ENCODE measurements at places on chromosomes 4 and X.

GRCh38 chr4:19214591-19215186 is 1037.0 kb upstream of the SLIT2 start:
- no peak for DNase-seq

DNA sequence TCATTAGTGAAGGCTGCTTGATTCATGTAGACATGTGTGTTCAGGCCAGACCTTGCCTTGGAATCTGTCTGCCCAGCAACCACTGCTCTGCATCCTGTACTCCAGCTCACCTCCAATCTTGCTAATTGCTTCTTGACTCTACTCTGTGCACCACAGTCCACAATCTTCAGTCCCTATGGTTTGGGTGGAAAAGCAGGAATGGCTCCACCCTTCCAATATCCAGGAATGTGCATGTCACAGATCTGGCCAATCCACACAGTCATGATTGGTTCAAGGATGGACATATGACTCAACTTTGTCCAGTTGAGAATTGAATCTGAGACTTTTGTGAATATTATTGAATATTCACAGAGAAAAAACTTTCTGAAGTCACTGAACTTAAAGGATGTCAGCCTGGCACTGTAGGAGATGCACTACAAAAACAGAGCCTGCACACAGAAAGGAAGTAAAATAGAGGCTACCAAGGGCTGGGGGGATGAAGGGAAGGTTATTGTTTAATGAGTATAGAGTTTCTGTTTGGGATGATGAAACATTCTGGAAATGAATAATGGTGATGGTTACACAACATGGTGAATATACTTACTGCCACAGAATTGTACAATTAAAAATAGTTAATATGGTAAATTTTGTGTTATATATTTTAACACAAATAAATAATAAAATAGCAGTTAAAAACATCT is 161.3 kb upstream of the USP38 start:
- DNase-seq: no peak

DNA sequence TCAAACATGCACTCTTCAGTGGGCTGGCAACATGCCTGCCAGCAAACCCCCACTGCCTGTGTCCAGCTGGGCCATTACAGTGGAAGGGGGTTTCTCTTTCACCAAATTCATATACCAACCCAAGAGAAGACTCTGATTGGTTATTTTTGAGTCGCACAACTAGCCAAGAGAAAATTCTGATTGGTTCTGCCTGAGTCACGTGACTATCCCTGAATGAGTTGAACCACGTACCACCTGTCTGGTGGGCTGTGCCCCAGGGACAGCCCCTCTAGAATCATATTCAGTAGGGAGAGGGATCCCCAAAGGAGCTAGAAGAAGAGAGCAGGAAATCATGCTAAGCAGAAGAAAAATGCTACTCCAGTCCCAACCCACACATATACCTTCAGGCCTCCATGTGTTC is 313.1 kb downstream of the STK32B start:
- DNase-seq: no peak

- DNase-seq: no peak
These were observed 6.5 kb upstream of the TMEM184C start for GRCh38 chr4:147610686-147611085.

GRCh38 chrX:136318895-136319597 is 18.3 kb downstream of the ADGRG4 start:
- no peak for DNase-seq

- no peak for DNase-seq
These were observed 116.8 kb upstream of the AGA start for GRCh38 chr4:177558995-177559394.

GRCh38 chrX:13087322-13088155 is 43.1 kb upstream of the FAM9C start:
- no peak for DNase-seq

GRCh38 chr4:153143527-153144348 is 60.5 kb upstream of the TRIM2 start:
- peak; percentile 53 for DNase-seq

DNA sequence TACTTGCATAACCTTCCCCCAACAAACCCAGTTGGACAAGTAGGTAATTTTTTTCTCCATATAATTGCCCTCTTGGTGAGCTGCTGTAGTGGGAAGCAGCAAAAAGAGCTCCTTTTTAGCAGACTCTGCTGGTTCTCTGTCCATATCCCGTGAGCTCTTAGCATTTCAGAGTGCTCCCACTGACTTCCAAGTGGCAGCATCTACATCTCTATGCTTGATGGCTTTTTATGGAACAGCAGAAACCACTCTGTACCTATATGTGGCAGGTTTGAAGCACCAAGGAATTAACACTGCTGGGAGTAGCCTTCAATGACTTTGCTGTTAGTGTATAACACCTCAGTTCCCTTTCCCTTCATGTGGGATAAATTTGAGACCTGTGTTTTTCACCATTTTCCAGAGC is 168.4 kb upstream of the NHS start:
- no peak for DNase-seq

DNA sequence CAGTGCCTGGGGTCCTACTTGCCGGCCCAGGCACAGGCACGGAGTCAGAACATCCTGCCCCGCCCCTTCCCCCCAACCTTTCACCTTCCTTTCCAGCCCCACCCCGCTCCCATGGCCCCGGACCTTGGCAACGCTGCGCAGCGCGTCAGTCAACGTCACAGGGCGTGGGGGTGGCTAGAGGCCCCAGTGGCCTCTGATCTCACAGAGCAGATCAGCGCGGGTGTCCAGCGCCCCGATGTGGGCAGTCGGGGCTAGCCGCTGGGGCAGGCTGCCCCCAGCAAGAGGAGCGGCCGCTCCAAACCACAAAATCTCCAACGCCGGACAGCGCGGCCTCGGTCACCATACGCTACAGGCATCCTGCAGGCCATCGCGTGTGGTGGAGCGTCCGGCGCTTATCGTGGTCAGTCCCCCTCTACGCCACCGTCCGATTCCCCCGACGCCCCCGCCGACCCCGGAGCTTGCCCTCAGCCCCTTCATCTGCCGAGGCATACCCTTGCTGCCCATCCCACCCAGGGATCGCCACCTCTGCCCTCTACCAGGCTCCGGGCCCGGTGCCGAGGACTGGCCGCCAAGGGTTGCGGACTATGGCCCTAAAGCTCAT is 69.6 kb upstream of the APOOL start:
- no peak for DNase-seq

DNA sequence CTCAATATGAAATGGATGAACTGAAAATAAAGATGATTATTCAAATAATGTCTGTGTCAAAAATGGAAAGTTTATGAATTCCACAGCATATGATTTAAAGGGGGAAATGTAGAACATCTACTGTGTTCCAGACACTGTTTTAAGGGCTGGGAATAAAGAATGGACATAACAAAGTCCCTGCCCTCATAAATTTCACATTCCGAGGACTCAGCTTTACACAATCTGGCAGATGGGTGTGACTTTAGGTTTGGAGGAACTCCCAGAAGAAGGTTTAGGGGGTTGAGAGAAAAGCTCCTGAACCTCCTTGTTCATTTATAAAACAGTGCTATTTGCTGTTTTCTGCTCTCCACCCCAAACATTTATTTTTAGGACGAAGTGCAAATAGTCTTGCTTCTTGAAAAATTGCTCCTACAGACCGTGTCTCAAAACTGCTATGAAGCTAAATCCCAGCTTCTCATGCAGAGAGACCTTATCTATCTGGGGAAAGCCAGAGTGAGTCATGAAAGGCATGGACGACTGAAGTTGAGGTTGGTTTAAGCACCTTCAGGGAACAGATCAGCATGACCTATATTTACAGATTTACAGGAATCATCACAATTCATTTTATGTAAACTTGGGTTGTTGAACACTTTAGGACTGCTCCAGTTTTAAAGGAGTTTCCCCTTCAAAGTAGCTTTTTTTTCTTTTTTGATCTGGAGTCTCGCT is 184.3 kb downstream of the HS6ST2 start:
- no peak for DNase-seq

DNA sequence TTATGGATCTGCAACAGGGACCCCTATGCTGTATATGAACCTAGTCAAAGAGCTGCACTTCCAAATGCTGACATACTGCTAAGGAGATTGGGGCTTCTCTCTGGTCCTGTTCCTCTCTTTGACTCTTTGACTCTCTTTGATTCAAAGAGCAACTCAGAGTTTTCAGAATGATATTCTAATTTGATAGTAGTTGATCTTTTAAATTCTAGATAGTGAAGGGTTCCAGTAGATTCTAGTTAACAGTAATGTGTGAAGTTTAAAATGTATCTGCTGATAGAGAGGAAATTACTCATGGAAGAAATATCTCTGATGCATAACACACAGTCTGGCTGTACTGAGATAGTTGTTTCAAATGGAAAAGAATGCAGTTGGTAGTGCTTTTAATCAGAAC is 239.1 kb downstream of the RASL11B start:
- no peak for DNase-seq

DNA sequence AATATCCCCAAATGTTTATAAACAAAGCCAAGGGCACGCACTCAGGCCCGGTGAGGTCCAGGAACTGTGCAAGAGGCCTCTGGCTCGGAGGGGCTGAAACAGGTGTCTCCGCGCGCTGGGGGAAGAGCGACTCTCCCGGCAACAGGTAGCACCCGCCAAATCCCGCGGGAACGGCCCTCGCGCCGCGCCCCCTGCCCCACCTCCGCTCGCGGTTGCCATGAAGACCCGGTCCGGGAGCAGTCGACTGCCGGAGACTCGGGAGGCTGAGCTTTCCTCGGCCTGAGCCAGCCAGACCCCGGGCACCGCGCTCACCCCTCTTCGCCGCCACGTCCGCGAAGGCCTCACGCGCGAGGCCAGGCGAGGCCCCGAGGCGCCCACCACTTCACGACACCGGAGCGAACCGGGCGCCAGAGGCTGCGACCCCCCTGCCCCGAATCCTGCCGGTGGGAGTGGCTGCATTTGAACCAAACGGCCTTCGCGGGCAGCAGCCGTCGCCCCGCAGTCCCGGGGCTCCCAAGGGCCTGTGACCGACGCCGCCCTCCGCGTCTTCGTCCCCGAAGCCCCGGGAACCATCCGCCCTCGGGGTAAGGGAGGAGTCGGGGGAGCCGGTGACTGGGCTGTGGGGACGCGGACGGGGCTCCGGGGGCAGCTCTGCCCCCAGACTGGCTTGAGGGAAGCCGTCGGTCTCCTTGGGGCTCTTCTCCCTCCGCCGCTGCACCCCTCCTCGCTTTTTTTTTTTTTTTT is at the start of gene NSUN7:
TSS of gene NSUN7 (plus strand) at position 239 of the 744 bp plus-strand sequence. CDS start 739 bp downstream, outside the sequence.
- DNase-seq: peak; percentile 83

DNA sequence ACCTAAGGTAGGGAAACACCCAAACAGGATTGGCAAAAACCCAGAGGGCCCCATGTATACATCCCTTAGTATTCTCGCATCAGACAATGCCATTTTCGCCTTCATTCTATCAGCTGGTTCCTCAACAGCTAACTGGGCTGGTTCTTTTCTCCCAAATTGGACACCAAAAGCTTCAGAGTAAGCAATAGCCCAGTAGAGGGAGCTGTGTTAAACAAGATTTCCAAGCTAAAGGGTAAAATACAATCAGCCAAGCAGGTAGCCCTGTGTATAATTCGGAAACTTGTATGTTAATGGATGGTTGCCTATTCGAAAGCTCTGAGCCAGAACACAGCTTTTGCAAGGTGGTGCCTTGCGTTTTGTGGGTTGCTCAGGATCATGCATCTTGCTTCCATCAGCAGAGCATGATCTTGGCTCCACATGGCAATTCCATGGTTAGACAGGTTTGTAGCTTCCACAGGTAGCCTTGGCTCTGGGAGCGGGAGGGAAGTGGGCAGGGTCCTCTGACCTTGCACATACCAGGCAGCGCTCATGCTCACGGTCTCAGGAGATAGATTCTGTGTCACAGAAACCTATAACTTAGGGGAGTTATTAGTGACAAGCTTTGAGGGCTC is 115.2 kb upstream of the LNX1 start:
- peak; percentile 58 for DNase-seq

DNA sequence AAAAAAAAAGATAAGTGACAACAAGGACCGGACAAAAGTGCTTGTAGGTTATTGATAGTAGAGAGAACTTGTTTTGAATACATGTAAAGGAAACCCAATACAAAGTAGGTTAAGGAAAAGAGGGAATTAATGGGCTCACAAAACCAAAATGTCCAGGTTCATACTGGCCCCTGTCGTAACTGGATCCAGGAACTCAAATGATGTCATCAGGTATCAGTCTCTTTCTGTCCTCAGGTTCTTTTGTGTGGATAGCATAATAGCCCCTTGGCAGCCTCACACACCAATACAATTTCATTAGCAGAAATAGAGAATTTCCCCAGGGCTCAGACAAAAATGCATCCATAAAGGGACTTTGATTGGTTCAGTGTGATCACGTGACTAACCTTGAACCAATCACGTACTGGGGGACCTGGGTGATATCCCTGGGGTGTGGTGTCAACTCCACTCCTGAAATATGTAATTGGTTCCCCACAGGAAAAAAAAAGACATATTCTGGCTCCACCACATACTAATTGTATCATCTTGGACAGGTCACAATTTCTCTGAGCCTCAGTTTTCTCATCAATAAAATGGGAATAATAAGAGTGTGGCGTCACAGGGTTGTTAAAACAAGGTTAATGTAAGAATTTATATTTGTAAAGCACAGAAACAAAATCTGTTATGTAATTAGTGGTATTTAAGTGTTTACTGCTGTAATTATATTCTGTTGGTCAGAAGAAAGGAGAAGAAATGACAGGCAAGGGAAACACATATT is 174.8 kb downstream of the PDGFRA start:
- DNase-seq: no peak

DNA sequence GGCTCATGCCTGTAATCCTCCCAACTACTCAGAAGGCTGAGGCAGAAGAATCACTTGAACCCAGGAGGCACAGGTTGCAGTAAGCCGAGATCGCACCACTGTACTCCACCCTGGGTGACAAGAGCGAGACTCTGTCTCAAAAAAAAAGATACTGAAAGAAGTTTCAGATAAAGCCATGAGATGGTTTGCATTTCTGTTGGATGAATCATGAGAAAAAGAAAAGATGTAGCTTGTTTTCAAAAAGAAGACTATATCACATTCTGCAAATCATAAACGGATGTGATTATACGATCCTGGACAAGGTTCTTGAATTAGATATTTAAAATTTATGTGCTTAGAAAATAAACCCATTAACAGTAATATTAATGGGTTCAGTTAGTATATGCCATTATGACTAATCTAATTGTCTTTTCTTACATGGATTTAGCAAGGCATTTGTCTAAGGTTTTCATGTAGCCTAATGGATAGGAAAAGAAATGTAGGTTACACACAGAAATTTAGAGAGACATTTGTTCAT is 345.9 kb downstream of the SLC7A11 start:
- DNase-seq: no peak

DNA sequence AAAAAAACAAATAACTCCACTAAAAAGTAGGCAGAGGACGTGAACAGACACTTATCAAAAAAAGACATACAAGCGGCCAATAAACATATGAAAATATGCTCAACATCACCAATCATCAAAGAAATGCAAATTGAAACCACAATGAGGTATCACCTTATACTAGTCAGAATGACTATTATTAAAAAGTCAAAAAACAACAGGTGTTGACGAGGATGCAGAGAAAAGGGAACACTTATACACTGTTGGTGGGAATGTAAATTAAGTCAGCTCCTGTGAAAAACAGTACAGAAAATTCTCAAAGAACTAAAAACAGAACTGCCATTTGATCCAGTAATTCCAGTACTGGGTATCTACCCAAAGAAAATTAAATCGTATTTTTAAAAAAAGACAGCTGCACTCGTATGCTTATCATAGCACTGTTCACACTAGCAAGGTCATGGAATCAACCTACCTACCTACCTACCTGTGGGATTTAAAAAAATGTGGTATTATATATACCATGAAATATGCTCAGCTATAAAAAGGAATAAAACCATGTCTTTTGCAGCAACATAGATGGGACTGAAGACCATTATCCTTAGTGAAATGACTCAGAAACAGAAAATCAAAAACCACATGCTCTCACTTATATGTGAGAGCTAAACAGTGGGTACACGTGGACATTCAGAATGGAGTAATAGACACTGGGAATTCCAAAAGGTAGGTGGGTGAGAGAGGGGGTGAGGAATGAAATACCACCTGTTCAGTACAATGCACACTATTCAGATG is 24.8 kb upstream of the PTPN13 start:
- DNase-seq: no peak

All from renal pelvis (tissue), 12 donors.